ENCODE measurements at places on chromosomes 2 and 18. TPM values are rescaled to one million over a fixed set of nuclear protein-coding genes. Genes with fewer than 3 reads are reported as not detected.

The HNMT gene
- 17.5 TPM for total RNA-seq

The ATP8B1 gene
- 40.4 TPM for total RNA-seq

The STARD6 gene
- total RNA-seq: not detected

- no peaks in the 10 kb centered on the region for H3K27me3 ChIP-seq
- no peak overlapping the region for H3K4me3 ChIP-seq
- H3K36me3 ChIP-seq: no peaks in the 10 kb centered on the region
Measured at GRCh38 chr2:177010861-177011260, 201.7 kb upstream of the HNRNPA3 start.

DNA sequence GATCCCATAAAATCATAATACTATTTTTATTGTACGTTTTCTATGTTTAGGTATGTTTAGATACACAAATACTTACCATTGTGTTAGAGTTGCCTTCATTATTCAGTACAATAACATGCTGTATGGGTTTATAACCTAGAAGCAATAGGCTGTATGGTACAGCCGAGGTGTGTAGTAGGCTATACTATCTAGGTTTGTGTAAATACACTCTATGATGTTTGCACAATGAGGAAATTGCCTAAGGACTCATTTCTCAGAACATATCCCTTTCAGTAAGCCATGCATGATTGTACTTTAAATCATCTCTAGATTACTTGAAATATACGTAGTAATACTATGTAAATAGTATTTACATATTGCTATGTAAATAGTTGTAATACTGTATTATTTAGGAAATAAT lies 156.7 kb downstream of the CDCA7 start:
- H3K4me1 ChIP-seq: no peaks in the 10 kb centered on the region
- no peaks in the 10 kb centered on the region for H3K36me3 ChIP-seq

GRCh38 chr2:64863097-64863820 lies 125.9 kb upstream of the SLC1A4 start:
- H3K27me3 ChIP-seq: no peaks in the 10 kb centered on the region
- no peaks in the 10 kb centered on the region for H3K36me3 ChIP-seq
- no peak overlapping the region for H3K27ac ChIP-seq
- H3K4me1 ChIP-seq: peaks cover 14% of the 10 kb centered on the region
- no peak for DNase-seq

- H3K36me3 ChIP-seq: no peaks in the 10 kb centered on the region
- no peaks in the 10 kb centered on the region for H3K4me1 ChIP-seq
- no peaks in the 10 kb centered on the region for H3K27me3 ChIP-seq
Measured at GRCh38 chr2:71800851-71801250, 346.8 kb downstream of the CYP26B1 start.

DNA sequence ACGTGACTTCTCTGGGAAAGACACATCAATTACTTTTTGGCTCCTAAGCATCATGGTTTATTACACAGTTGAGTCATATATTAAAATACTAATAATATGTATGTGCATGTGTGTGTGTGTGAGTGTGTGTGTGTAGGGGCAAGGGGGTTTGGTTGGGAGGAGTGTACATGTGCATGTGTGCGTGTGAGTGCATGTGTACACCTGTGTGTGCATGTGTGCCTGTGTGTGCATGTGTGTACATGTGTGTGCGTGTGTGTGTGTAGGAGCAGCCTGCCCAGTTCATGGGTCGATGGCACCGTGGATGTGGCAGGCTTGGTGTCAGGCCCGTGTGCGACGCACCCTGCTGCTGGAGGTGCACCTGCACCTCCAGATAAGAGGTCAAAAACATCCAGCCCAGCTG lies 99.0 kb upstream of the SNTG2 start:
- H3K4me1 ChIP-seq: no peaks in the 10 kb centered on the region
- H3K36me3 ChIP-seq: no peaks in the 10 kb centered on the region
- DNase-seq: no peak
- no peak overlapping the region for H3K27ac ChIP-seq
- H3K4me3 ChIP-seq: no peak overlapping the region
- H3K27me3 ChIP-seq: no peaks in the 10 kb centered on the region

GRCh38 chr2:1233281-1233680 lies 180.0 kb upstream of the TPO start:
- no peak overlapping the region for H3K4me3 ChIP-seq
- H3K4me1 ChIP-seq: no peaks in the 10 kb centered on the region
- H3K27ac ChIP-seq: no peak overlapping the region
- no peaks in the 10 kb centered on the region for H3K27me3 ChIP-seq

GRCh38 chr2:11819235-11819729 lies 72.8 kb downstream of the LPIN1 start:
- no peak overlapping the region for H3K27ac ChIP-seq
- H3K36me3 ChIP-seq: no peaks in the 10 kb centered on the region
- no peak for DNase-seq
- H3K4me1 ChIP-seq: peaks cover 6% of the 10 kb centered on the region
- no peak overlapping the region for H3K4me3 ChIP-seq
- H3K27me3 ChIP-seq: no peaks in the 10 kb centered on the region

GRCh38 chr18:33161131-33161530 lies 279.4 kb downstream of the CCDC178 start:
- no peak for DNase-seq
- H3K36me3 ChIP-seq: no peaks in the 10 kb centered on the region
- H3K4me1 ChIP-seq: no peaks in the 10 kb centered on the region
- H3K4me3 ChIP-seq: no peak overlapping the region

GRCh38 chr18:11828786-11829432 lies 22.3 kb upstream of the CHMP1B start:
- no peaks in the 10 kb centered on the region for H3K36me3 ChIP-seq
- H3K4me3 ChIP-seq: no peak overlapping the region
- DNase-seq: no peak
- H3K27ac ChIP-seq: no peak overlapping the region
- no peaks in the 10 kb centered on the region for H3K4me1 ChIP-seq

The CCDC121 gene
- total RNA-seq: 1.6 TPM

DNA sequence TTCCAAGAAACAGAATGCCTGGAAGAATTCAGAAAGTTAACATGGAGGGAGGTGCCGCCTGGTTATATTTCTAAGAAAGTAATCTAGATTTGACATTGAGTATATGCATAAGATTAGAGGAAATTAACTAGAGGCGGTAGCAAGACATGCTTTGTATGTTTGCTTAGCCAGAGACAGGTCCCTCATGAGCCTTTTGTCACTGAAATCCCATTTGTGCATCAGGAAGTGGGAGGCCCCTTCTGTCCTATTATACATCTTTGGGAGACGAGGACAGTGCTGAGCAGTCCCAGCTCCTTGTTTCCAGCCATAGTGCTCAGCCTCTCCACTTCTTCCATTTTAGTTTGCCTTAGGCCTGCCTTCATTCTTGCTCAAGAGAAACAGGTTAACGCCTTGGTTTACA lies 115.4 kb upstream of the LHCGR start:
- no peaks in the 10 kb centered on the region for H3K27me3 ChIP-seq
- no peak overlapping the region for H3K4me3 ChIP-seq
- no peaks in the 10 kb centered on the region for H3K4me1 ChIP-seq
- no peak for DNase-seq
- no peaks in the 10 kb centered on the region for H3K36me3 ChIP-seq
- no peak overlapping the region for H3K27ac ChIP-seq

DNA sequence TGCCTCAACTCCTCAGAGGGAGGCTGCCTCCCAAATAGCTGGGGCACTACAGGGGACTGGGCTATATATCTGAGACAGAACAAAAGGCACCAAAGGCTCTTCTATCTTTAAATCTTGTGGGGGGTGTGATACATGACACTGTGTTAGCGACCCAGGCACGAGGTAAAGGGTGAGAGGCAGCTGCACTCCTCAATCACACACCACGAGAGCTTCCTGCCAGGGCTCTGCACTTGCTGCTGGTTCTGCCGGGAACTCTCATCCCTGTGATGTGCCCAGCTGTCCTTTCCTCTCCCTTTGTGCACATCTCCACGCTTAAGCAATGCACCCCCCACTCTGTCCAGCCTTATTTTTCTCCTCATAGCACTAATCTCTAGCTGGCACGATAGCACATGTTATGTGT lies 32.4 kb downstream of the NPC1 start:
- H3K4me1 ChIP-seq: no peaks in the 10 kb centered on the region
- no peaks in the 10 kb centered on the region for H3K27me3 ChIP-seq
- H3K27ac ChIP-seq: no peak overlapping the region
- no peak for DNase-seq

The AQP12B gene
- 240 TPM for total RNA-seq

- DNase-seq: no peak
- H3K4me3 ChIP-seq: no peak overlapping the region
- no peaks in the 10 kb centered on the region for H3K27me3 ChIP-seq
- H3K4me1 ChIP-seq: no peaks in the 10 kb centered on the region
Measured at GRCh38 chr2:69203166-69203985, 183.7 kb downstream of the GFPT1 start.

- no peak for DNase-seq
- no peaks in the 10 kb centered on the region for H3K4me1 ChIP-seq
- no peak overlapping the region for H3K27ac ChIP-seq
- no peaks in the 10 kb centered on the region for H3K36me3 ChIP-seq
- H3K4me3 ChIP-seq: no peak overlapping the region
- no peaks in the 10 kb centered on the region for H3K27me3 ChIP-seq
Measured at GRCh38 chr2:233847248-233847898, 7.0 kb downstream of the HJURP start.

GRCh38 chr2:192419786-192420185 lies 225.1 kb upstream of the TMEFF2 start:
- DNase-seq: no peak
- H3K4me1 ChIP-seq: no peaks in the 10 kb centered on the region
- H3K27me3 ChIP-seq: no peaks in the 10 kb centered on the region
- H3K27ac ChIP-seq: no peak overlapping the region
- no peaks in the 10 kb centered on the region for H3K36me3 ChIP-seq
